Epithelial cell of alveolus of lung (primary cell): ENCODE measurements at places on chromosomes 5 and 9. TPM values are rescaled to one million over a fixed set of nuclear protein-coding genes. Genes with fewer than 3 reads are reported as not detected.

The AK1 gene
- total RNA-seq: 40.1 and 71.8 TPM in 2 replicates

The HMCN2 gene
- total RNA-seq: not detected in 2 replicates

The WNT8A gene
- not detected in 2 replicates for total RNA-seq

The ACSL6 gene
- total RNA-seq: not detected in 2 replicates

The PGM5 gene
- total RNA-seq: 0.39 and 1.4 TPM in 2 replicates

The FAM78A gene
- 0.24 and 0.52 TPM in 2 replicates for total RNA-seq
